ENCODE measurements at places on chromosomes 1 and 21.
A peak's percentile ranks its signal among the peaks of the same experiment; 100 is the strongest.

GRCh38 chr1:86621286-86621685 is 74.4 kb downstream of the CLCA4 start:
- DNase-seq = no peak

GRCh38 chr1:44151332-44151731 is 9.9 kb upstream of the KLF18 start:
- DNase-seq = no peak

DNA sequence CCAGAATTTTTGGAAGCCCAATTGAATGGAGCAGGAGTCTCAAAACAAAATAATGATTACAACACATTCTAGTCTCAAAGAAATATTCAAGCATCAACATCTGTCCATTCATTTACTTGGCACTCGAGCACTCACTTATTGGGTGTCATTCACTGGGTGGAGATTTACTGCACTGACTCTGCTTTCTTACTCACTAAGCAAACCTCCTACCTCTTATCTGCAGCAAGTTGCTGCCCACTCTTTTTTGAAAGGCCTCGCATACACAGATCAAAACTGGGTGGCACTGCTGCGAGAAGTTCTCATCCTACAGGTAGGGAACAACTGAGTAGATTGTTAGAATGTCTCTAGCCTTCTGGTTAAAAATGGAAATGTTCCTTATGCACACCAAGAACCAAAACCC is 18.0 kb downstream of the RHBDL2 start:
- no peak for DNase-seq

GRCh38 chr1:202615501-202616354 is 94.5 kb downstream of the SYT2 start:
- DNase-seq = peak; percentile 37

GRCh38 chr1:21121764-21122471 is 54.8 kb downstream of the EIF4G3 start:
- no peak for DNase-seq

GRCh38 chr1:56068908-56069307 is 510.5 kb downstream of the PLPP3 start:
- no peak for DNase-seq

DNA sequence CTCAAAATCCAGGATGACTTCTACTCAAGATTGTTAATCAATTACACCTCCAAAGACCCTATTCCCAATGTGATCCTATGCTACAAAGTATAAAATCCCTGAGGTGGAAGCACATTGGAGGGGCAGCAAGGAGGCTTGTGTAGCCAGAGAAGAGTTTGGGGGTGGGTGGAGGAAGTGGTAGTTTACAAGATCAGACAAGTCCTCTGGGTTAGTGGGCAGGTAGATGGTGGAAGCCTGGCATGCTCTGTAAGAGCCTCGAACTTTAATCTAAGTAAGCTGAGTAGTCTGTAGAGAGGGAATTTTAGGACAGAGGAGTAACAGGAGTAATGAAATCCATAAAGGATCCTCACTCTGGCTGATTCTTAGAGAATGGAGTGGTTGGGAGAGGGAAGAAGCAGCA is 65.0 kb upstream of the KCTD3 start:
- no peak for DNase-seq

- DNase-seq = no peak
These were observed 115.1 kb upstream of the TMEM51 start for GRCh38 chr1:15038232-15039016.

DNA sequence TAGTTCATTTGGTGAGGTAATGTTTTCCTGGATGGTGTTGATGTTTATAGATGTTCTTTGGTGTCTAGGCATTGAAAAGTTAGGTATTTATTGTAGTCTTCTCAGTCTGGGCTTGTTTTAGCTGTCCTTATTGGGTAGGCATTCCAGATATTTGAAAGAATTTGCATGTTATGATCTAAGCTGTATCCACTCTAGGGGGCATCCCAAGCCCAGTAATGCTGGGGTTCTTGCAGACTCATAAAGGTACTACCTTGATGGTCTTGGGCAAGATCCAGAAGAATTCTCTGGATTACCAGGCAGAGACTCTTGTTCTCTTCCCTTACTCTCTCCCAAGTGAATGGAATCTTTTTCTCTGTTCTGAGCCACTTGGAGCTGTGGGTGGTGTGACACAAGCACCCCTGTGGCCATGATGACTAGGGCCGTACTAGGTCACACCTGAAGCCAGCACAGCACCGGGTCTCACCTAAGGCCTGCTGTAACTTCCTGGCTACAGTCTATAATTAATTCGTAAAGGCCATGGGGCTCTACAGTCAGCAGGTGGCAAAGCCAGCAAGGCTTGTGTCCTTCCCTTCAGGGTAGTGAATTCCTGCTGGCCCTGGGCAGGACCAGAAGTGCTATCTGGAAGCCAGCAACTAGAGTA is 74.8 kb upstream of the PDE4B start:
- DNase-seq = no peak

- DNase-seq = no peak
These were observed 45.0 kb upstream of the DAB1 start for GRCh38 chr1:57468641-57469523.

DNA sequence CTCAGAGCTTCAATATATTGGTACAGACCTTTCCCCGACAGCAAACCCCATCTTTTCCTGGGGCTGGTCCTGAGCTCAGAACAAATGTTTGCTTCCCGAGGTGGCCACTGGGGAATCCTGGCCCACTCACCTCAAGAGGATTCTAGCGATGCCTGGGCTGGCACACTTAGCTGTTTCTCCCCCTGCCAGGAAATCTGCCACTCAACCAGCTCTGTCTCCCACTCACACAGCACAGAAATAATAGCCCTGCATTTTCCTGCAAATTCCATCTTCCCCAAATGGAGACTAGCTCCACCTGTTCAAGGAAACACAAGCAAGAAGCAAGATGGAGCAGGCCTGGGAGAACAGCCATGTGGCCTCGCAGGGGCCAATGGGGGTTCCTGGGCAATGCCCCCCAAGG is 21.1 kb downstream of the KCNN3 start:
- no peak for DNase-seq

GRCh38 chr1:237384213-237384612 is 342.2 kb downstream of the RYR2 start:
- DNase-seq = no peak

DNA sequence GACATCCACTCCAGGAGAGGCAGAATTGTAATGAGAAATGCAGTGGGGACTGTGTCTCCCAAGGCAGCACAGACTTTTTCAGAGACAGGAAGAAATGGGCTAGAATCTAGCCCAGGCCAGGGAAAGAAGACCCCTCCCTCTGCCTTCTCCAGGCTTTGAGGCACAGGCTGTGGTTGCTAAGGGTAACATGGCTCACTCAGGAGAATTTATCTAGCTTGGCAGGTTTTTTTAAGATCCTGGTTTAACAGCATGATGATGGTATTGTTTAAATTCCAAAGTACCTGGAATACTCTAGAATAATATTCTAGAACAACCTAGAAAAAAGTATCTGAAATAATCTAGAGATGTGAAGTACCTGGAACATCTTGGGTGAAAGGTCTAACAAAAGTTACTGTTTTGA is 125.6 kb downstream of the URB2 start:
- DNase-seq = no peak
